ENCODE measurements at places on chromosomes 11 and 22.

DNA sequence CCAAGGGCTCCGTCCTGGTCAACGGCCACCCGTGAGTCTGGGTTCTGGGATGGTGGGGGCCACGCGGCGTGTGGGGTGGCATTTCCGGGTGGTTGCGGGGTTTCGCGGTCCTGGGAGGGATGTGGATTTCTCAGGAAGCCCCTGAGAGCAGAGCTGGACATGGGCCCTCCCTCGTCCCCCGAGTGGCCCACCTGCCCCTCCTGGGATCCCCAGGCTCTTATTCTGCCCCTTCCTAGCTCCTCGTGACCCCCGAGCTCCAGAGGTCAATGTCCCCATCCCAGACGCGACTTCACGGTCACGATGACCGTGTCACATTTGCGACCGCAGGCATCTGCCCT is 4.4 kb downstream of the MUC5AC start:
- no peak for DNase-seq

DNA sequence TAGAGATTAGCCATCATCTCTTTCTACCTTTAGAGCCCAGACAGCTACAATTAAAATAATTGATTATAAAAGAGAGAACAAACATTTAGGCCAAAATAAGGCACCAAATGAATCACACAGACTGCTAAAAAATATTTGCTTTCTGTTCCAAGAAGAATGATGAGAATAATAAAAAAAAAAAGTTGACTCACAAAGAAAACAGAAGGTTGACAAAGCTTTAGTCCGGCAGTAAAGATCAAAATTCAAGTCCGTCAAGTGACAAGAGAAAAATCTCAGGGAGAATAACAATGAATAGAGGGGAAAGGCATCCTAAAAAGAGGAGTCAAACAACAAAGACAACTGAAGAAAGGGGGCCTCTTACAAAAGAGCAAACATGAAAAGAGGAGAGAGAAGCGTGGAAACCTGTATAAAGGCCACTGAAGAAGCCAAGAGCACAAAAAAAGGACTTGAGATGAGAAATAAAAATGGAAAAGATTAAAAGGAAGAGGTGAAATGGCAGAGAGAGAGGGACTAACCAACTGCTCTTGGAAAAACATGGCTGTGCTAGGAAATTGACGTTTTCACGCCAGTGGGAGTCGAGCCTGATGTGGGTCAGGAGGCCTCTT is 910.2 kb downstream of the OPCML start:
- DNase-seq: no peak

GRCh38 chr11:113113801-113114704 is 152.8 kb downstream of the NCAM1 start:
- DNase-seq: no peak

DNA sequence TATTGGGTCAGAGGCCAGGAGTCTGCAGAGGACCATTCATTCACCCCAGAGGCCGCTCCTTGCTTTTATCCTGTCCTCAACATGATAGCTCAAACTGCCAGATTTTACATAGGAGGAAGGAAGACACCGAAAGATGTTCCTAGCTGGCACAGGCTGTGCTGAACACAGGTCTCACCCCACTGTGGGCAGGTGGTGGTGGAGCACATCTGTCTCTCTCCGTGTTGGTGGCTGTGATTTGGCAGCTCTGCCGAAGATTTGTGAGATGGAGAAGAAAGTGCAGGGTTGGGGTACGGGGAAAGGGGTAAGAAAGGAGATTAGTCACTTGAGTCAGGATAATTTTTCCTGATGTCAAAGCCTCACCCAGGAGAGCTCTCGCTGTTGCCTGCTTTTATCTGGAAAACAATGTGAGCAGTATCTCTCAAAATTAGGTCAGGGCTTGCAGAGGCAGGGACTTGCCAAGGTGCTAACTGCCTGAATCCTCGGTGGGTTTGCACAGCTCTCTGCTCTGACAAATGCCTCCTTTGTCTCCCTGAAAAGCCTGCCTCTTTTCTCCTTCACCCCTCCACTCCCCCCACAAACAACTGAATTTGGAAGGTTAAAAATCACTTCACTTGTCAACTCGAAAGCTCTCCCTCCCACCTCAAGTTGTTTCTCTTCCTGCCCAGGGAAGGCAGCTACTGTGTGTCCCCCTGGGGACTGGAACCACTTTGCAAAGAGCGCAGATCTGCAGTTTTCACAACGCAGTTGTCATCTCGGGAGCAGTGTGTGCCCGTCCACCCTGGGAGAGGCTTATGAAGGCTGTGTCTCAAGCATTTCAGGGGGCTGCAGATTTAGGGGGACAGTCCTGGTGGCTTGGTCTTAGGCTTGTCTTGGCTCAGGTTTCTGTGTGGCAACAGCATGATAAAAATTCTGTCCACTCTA is 299.7 kb downstream of the ST3GAL4 start:
- no peak for DNase-seq

DNA sequence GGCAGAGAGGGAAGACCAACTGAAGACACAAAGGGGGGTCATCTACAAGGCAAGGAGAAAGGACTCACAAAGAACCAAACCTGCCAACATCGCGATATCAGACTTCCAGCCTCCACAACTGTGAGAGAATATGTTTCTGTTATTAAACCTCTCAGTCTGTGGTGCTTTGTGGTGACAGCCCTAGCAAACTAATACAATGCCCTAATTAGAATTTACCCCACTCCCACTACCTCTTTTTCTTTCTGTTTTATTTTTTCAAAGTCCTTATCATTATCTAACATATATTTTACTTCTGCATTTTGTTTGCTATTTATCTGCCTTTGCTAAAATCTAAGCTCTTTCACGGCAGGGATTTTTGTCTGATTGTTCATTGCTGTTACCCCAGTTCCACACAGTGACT is 2.5 kb upstream of the OR52D1 start:
- no peak for DNase-seq

GRCh38 chr11:64266339-64266738 is 15.0 kb downstream of the PLCB3 start:
- no peak for DNase-seq

DNA sequence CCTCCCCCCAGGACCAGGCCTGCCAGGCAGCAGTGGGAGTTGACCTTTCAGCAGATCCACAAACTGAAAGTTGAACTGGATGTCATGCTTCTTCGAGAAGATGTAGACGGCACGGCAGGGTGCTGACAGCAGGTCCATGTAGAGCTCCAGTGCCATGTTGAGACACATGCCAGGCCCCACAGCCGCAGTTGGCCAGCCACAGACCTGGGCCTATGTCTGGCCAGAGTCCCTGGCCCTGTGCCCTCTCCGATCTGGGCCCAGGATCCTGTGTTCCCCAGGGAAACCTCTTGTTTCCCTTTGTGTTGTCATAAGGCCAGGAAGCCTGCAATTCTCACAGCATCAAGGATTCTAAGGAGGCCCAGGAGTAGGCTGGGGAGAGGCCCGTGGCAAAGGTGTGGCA is at the start of gene GSTT4:
TSS of gene GSTT4 (minus strand) at position 253 of the 400 bp plus-strand sequence. CDS start at position 156, 97 bp downstream.
- no peak for DNase-seq

- DNase-seq: no peak
These were observed 11.4 kb downstream of the EMID1 start for GRCh38 chr22:29216873-29217666.

GRCh38 chr11:125980436-125980835 is 34.6 kb downstream of the VSIG10L2 start:
- no peak for DNase-seq

- no peak for DNase-seq
These were observed 170.0 kb downstream of the LRRC4C start for GRCh38 chr11:41289408-41289807.

GRCh38 chr11:75816561-75817239 is 1.7 kb downstream of the UVRAG start:
- DNase-seq: no peak

- no peak for DNase-seq
These were observed 361.7 kb downstream of the INSC start for GRCh38 chr11:15476371-15476917.

GRCh38 chr11:116403794-116404461 is 368.9 kb downstream of the BUD13 start:
- DNase-seq: no peak

DNA sequence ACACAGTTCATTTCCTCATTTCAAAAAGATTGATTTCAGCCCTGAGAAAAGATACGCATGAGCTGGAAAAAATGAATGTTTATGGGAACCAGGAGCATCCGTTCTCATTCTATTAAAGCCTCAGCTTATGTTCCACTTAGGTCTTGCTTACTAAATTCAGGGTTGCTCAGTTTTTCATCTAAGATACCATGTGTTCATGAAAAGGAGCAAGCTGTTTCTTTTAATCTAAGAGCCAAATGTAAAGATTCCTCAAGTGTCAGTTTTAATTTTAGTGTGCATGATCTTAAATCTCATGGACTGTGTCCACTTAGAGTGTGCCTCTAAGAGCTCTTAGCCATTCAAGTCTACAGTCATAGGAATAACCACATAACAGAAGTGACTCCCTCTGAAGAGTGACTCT is 141.5 kb upstream of the ARHGAP42 start:
- no peak for DNase-seq

Data from activated CD8-positive, alpha-beta memory T cell treated with anti-CD3 and anti-CD28 coated beads, Interleukin-2, amount 50 U/mL, for 48 hours (primary cell).